ENCODE measurements at places on chromosomes 5 and 9. TPM values are rescaled to one million over a fixed set of nuclear protein-coding genes. Genes with fewer than 3 reads are reported as not detected.

Gene FGF1
- 0.75 TPM for total RNA-seq

Gene MEGF10
- total RNA-seq = 8.7 TPM

Gene TRIM14
- 14.4 TPM for total RNA-seq

Gene SPARC
- total RNA-seq = 478 TPM

Gene GGTA1
- total RNA-seq = 9.7 TPM

Gene BNC2
- 6.3 TPM for total RNA-seq

Gene TNFSF15
- 0.46 TPM for total RNA-seq

Gene PCDHB11
- 2.2 TPM for total RNA-seq

Gene SLC6A18
- not detected for total RNA-seq

Gene DMAC1
- 17.5 TPM for total RNA-seq

Gene CDX1
- not detected for total RNA-seq

Gene RGMB
- total RNA-seq = 8.5 TPM

Gene SLCO4C1
- total RNA-seq = 0.41 TPM

Gene GDA
- 1.1 TPM for total RNA-seq

GRCh38 chr9:95880021-95880690 lies 4.7 kb downstream of the ERCC6L2 start:
- DNase-seq = no peak

DNA sequence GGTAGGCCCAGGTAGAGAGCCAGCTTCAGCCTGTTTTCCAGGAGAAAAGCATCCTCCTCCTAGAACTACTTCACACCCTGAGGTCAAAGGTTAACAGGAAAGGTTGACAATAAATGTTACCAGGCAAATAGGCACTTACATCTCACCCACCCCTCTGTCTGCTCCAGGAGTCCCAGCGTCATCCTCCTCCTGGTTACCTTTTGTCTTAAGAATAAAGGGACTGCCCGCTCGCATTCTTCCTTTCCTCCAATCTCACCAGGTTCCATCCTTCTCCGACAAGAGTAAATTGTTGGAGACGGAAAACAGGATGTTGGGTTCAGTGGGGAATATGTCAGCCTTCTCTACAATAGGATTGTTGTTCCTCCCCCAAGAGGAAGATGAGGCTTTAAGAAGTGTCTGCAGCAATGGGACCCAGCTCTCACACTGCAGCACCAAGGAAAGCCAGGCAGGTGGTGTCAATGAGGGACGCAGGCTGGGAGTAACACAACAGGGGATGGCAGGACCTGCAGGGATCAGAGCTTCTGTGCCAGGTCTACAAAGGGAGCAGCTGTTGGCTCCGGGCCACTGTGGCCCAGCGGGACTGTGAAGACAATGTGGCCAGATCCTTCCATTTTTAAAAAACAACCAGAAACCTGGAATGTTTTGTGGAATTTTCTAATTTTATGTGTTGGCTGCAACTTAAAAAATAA lies 29.0 kb downstream of the FAT2 start:
- no peak for DNase-seq

- DNase-seq = no peak
Measured at GRCh38 chr9:95305770-95306492, 11.6 kb downstream of the FANCC start.

DNA sequence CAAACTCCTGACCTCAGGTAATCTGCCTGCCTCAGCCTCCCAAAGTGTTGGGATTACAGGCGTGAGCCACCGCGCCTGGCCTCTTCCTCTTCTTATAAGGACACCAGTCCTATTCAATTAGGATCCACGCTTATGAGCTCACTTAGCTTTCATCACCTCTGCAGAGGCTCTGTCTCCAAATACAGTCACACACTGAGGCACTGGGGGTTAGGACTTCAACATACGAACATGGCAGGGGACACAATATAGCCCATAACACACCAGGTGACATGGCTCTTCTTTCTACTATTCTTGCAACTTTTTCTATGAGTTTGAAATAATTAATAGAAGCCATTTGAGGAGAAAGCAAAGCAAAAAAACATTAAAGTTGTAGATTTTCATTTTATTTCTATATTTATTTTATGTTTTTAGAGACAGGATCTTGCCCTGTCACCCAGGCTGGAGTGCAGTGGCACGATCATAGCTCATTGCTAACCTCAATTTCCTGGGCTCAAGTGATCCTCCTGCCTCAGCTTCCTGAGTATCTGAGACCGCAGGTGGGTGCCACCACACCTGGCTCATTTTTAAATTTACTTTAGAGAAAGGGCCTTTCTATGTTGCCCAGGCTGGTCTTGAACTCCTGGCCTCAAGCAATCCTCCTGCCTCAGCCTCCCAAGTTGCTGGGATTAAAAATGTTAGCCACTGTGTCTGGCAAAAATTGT lies 6.0 kb upstream of the PRRT1B start:
- no peak for DNase-seq

GRCh38 chr5:132203916-132204315 lies 23.7 kb downstream of the P4HA2 start:
- DNase-seq = no peak

DNA sequence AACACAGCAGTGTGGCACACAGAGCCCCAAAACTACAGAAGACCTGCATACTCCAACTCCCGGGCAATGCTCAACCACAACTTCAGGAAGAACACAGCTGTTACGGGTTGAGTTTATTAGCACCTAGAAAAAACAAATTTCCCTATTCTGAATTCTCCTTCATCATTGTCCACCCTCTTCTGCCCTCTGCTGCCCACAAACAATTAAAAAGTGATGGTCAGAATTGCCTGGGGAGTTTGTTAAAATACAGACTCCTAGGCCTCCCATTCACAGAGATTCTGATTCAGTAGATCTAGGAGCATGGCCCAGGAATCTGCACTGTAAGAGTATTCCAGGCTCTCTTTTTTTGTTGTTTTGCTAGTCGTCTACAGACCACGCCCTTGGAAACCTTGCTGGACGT lies 310.6 kb downstream of the NDUFS4 start:
- no peak for DNase-seq

DNA sequence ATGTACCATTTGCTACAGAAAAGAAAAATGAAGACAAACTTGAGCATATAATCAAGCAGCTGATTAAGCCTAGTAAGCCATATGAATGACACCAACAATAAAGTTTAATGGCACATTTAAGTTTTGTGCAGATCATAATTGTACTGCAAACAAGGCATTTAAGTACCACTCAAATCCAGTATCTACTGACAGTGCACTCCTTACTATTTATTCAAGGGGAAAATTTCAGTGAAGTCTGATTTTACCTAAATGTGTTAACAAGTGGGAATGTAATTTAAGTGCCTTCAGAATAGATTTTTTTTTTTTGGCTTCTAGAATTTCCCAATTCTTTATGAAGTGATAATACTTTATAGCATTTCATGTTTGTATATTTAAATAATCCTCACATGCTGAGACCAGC lies 341.0 kb upstream of the POU5F2 start:
- no peak for DNase-seq

DNA sequence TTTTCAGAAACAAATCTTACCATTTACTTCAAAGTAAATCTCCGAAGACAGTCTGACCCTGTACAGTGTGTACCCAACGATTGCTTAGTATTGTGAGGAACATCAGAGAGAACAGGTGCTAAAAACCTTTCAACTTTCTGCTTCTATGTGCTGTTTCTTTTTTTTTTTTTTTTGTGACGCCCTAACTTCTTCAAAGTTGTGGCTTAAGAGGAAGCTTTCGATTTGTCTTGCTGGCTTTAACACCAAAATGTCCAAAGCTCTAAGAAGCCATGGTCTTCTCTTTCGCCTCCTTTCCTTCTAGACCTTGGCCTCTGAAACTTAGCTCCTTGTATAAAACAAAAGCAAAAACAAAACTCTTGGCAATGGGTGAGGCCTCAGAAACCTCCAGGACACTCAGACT lies 1.2 kb downstream of the TNFSF8 start:
- no peak for DNase-seq

- DNase-seq = no peak
Measured at GRCh38 chr5:10949856-10950630, 189.0 kb upstream of the DAP start.

DNA sequence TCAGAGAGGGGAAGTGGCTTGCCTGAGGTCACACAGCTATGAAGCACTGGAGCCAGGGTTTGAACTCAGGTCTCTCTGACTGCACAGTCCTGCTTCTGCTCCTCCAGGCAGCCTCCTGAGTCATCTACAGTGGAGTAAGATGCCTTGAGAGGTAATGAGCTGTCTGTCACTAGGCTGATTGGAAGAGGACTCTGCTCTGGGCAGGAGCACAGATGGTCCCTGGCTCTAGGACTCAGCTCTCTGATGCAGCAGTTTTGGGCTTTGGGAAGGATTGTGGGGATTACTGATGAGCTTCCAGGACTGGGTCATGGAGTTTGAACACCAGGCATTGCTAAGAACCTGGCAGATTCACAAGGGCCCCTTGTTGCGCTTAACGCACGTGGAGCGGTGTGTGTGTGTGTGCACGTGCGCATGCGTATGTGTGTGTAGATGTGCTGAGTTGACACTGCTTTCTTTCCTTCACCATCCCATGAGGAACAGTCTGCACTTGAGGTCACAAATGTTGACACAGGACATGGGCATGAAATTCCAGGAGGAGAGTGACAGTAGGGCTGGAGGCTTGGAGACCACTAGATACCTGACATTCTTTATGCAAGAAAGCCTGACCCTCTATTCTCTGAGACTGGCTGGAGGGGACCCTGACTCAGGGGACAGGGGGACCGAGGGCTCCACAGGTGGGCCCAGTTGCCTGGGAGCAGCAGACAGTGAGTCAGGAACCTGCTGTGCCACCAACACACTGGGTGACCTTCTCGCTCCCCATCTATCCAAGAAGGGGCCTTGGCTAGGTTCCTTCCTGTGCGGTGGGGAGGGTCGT lies 170.5 kb downstream of the RGS3 start:
- no peak for DNase-seq

DNA sequence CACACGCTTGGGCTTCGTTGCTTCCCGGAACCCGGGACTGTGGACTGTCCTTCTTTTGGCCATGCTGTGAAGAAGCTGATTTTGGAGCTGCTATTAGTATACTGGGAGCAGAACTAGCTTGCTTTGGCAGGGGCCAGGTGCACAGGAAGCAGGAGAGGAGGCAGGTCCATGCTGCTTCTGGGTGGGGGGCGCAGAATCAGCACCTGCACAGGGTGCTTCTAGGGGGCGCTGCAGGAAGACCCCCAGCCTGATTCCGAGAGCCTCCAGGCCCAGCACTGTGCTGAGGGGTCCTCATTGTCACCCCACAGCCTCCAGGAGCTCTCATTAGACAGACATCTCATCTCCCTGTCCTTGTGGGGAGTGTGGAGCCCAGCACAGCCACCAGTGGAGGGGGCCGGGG lies 252.6 kb upstream of the IRX4 start:
- DNase-seq = no peak

GRCh38 chr5:66516550-66516949 lies 79.6 kb upstream of the MAST4 start:
- no peak for DNase-seq

GRCh38 chr5:140251527-140251973 lies 51.4 kb downstream of the PFDN1 start:
- peak; percentile 39 for DNase-seq

- DNase-seq = peak; percentile 71
Measured at GRCh38 chr5:32173267-32174010, 680 bp downstream of the GOLPH3 start.

GRCh38 chr9:95731876-95732275 lies 143.6 kb upstream of the ERCC6L2 start:
- no peak for DNase-seq

- no peak for DNase-seq
Measured at GRCh38 chr9:132006677-132007370, 72.8 kb downstream of the MED27 start.

DNA sequence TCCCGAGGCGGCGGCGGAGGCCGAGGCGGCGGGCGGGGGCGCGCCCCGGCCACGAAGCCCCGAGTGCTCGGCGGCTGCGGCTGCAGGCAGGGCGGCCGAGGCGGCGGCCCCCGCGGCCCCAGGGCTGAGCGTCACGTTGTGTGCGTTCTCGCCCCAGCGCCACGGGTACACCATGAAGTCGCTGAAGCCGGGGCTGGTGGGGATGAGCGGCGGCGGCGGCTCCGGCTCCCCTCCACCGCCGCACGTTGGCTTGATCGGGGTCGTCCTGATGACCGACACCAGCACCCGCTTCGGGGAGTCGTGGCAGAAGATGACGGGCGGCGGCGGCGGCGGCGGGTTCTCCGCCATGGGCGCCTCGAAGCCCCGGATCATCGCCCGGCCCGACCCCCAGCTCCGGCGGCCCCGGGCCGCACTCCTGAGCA lies 498 bp downstream of the ZNF367 start:
- peak; percentile 29 for DNase-seq

GRCh38 chr9:71571186-71571585 lies 197.1 kb downstream of the CEMIP2 start:
- no peak for DNase-seq

- no peak for DNase-seq
Measured at GRCh38 chr5:138160706-138161105, 17.7 kb downstream of the BRD8 start.

DNA sequence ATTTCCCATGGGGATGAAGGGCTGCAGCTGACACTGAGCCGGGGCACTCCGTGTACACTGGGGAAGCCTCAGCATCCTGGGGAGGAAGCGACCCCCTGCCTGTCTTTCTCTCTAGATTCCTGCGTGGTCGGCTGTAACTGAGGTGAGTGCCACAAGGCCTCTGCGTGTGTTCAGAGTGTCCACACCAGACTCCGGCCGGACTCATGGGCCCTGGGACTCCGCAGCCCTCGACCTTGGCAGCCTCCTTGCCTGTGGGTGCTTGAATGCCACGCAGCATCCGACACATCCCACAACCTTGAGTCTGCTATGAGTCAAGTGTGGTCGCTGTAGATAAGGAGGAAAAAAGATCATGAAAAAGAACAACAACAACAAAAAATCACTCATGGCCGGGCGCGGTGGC lies 23.4 kb downstream of the PAEP start:
- DNase-seq = peak; percentile 92

- DNase-seq = no peak
Measured at GRCh38 chr5:102782217-102782872, 27.2 kb downstream of the PAM start.

DNA sequence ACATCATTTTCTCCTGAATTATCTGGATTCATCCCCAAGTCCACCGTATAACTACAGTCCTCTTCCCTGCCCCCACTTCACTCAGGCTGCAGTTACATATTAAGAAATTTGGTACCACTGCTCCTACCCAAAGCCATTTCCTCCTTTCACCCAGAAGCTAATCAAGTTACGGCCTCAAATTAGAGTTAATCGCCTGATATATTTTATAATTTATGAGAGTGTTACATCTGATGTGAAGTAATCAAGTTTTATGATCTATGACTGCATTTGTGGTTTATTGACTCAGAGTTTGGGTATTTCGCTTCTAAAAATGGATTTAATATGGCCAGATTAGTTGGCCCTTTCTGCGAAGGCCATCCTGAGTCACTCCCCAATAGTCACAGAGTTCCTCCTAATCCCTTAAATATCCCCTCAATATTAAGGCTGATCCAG lies 223.6 kb upstream of the KIF2A start:
- no peak for DNase-seq

DNA sequence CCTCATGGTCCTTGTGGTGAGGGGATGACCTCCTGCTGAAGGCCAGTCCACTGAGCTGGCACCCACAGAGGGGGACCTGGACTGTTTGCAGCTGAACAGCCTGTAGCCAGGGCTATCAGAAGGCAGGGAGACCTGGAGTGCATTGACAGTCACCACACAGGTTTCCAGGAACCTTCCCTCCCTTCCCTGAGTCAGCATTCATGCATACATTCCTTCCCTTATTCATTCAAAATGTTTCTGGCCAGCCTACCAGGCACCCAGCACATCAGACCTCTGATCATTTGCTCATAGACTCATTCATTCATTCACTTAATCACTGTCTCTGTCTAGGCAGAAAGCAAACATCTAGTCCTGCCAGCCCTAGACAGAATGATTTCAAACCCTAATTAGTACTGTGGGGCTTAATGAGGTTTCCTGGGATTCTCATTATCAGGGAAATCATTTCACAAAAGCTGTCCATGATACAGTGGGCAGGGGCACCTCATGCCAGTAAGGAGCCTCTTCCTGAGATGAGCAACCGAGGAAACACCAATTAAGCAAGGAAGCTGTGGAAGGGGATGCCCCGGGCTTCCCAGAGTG lies 110.1 kb upstream of the PPP1R26 start:
- DNase-seq = no peak
